Adipocyte (in vitro differentiated cells): ENCODE measurements at places on chromosomes 7 and 10.

- DNase-seq, result peak; percentile 36
Observed at GRCh38 chr7:33130184-33130583, 820 bp downstream of the BBS9 start.

DNA sequence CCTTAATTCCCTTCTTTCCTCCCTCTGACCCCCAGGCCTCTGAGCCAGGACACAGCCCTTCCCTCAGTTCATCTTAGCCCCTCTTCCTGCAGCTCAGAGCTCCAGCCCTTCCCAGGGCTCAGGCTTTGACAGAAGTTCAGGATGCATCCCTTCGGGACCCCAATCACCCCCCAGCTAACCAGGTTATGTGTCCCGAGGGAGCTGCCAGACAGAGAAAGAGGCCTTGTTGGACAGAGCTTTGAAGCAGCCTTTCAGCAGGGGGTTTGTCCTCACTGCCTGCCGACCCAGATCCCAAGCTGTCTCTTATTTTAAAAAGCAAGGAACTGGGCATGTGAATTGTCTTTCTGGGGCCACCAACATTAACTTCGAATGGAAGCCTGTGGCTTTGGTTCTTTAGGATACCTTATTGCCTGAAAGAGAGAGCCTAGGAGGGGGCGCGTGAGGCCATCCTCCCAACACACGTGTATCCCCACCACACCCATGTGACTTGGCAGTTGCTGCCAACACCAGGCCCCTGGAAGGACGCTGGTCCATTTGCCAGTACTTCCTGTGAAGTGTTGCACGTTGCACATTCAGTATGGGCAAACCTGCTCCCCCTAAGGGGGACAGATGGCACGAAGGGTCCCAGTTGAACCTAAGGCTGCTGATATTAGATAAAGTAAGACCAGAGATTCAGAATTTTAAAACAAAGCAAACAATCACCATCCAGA lies 858 bp downstream of the CCDC136 start:
- DNase-seq, result no peak

GRCh38 chr7:25361863-25362262 lies 133.6 kb upstream of the NPVF start:
- no peak for DNase-seq

GRCh38 chr7:158316466-158317031 lies 271.1 kb downstream of the PTPRN2 start:
- no peak for DNase-seq

DNA sequence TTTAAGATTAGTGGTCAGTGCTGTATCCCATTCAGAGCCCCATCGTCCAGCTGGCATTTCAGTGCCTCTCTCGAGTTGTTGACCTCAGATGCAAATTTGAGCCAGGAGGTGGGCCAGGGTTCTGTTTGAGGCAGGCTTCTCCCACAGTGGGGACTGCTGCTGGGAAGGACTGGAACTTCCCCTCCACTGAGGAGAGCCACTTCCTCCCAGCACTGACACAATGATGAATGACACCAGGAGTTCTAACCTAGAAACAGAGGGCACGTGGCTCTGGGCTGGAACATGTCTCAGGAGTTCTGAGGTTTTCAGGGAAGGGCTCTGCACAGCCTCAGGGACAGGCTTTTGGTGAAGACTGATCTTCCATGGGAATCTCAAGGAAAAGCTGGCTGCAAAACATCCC lies 18.3 kb upstream of the BTBD16 start:
- DNase-seq, result no peak

DNA sequence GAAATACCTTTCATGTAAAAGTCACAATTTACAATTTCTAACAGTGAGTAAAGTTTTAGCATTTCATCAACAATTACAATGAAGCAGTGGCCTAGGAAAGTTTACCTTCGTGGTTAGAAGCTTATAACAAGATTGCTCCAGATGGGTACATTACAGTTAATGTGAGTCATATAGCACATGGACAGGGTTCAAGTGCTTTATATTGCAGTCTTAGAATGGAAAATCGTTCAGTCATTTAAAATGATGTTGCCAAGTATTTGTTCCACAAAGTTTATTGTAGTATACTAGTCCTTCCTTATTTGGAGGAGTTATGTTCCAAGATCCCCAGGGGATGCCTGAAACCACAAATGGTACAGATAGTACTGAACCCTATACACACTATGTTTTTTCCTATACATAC lies 174.6 kb upstream of the TARP start:
- DNase-seq, result peak; percentile 76

- peak; percentile 17 for DNase-seq
Observed at GRCh38 chr7:95631527-95631926, 35.2 kb upstream of the PDK4 start.

DNA sequence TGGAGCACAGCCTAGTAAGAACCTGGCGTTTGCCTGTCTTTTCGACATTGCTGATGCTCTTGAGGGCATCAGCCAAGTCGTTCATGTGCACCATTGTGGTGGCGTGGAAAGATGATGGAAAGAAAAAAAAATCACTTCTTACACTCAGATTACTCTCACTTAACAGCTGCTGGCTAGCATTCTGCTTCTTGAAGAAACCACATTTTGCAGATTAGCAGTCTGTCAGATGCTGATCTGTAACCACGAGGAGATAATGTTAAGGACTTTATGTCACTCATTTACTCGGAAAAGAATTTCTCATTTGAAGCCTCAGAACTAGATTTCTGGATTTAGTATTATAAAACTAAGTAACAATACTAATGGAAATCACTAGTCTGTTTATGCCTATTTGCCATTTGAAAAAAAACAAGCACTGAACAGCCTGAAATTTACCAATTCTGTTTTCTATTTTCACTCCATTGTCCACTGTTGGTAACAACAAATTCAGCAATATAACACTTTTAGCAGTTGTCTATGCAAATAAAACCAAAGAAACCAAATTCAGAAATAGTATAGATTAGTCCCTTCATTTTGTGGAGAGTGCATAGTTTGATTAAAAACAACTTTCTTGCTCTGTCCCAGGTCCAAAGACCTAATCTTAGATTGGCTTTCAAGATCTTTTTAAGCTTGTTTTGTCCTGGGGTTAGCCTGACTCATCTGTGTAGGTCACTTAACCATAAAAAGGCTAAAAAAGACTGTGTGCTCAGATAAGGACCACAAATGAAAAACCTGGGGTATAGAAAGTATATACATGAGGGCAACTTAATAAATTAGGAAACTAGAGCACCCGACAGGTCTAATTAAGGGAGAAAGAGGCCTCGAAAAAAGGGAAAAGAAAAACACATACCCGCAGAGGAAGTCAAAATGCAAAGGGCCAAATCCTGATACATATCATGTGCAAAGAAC lies 67.5 kb downstream of the NT5C2 start:
- DNase-seq, result no peak

DNA sequence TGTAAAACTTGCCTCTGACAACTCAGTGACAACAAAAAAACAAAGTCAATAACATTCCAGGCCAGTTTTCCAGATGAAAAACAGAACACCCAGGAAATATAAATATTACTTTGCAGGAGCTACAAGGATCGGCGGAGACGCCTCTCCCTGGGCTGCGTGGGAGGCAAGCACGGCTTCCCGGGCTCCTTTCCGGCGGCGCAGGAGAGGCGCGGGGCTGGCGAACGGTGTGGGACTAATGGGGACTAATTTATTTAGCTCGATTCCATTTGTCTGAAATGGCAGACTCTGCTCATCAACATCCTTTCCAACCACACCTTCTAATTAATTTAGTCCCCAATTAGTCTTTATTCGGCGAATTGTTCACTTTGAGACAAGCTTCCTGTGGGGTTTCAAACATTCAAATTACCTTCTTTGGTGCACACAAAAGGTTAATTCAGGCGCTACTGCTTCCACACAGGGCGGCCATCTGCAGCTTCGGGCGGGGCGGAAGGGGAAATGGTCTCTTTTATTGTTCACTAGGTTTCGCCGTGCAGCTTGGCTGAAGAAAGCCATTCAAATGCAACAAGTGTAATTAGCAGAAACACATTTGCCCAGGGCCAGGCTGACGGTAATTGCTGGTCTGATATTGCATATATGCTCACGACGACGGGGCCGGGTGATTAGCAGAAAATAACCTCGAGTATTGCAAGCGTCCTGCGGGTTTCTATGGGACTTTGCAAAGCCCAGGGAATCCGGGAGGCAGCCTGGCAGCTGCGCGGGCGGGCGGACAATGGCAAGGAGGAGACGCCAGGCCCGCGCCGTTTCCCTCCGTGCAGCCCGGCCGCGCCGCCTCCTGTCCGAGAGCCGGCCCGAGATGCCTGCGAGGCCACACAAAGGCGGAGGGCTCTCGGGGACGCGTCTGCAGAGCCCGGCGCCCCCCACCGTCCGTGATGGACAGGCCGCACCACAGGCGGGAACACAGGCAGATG lies 270.1 kb downstream of the PTPRN2 start:
- no peak for DNase-seq
